ENCODE measurements at places on chromosomes 16 and 17.
A peak's percentile ranks its signal among the peaks of the same experiment; 100 is the strongest.

DNA sequence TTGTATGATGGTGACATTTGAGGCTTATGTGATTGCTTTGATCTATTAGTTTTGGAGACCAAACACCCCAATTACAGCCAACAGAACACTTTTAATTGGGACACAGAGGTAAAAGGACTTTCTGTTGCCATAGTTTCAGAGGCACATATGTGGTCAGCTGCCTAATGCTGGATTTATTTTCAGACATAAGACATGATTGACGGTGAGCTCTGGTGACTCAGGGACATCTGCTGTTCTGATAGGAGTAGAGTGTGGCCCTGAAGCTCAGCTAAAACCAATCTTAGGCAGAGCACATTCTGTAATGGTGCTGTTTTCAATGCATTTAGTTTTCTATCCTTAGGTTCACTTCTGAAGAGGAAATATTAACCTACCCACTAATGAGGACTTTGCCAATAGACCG is 247.1 kb downstream of the UTP18 start:
- no peak for DNase-seq

DNA sequence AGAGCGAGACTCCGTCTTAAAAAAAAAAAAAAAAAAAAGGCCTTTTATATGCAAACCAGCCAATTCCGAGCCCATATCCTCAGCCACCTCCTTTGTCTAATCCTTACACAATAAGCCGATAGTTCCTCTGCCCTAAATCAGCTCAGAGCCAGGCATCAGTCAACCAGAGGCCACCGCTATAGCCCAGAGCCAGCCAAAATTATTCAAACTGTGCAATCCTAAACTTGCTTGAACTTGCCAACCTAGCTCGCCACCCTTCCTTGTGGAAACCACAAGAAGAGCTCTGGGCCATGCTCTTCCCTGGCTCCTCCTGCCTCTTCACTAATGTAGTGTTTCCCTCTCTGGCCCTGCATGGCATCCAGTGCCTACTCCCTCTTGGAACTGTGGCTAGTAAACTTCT is 17.7 kb downstream of the ITGAL start:
- peak; percentile 4 for DNase-seq

DNA sequence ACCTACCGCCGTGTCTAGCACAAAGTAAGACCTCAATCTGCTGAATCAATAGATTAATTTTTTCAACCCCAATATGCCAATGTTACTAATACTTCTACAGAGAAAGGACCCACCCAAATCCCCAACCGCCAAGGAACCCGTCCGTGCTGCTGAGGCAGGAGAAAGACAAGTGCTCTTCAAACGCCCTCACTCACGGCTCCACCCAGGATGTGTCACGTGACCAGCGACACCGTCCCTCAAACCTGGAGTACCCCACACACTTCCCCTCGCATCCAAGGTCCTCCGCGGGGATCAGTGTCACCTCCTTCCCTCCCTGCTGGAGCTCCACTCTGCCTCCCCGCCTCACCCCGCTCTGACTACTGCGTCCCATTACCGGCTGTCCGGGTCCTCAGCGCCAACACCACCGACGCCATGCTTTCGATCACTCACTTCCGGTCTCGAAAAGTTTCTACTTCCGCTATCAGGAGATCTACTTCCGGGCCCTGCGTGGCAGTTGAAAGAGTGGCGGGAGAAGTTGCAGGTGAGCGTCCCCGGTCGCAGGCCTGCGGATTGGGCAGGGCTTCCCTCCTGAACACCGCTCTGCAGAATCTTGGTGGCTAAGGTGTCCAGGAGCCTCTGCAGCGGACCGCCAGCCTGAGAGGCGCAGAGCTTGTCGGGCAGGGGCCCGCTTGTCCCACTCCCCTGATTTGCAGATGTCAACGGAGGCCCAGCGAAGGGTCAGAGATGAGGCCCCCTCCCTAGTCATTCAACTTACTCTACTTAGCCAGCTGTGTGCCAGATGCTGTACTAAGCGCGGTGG is at the start of the genes EME1 and MRPL27:
Gene EME1, plus strand, starts transcription at position 472 of the 799 bp plus-strand sequence. CDS start 1,980 bp downstream, outside the sequence.
Gene MRPL27, minus strand, starts transcription at position 427 of the 799 bp plus-strand sequence. Its CDS starts 14 bp downstream, at position 413.
- peak; percentile 97 for DNase-seq

DNA sequence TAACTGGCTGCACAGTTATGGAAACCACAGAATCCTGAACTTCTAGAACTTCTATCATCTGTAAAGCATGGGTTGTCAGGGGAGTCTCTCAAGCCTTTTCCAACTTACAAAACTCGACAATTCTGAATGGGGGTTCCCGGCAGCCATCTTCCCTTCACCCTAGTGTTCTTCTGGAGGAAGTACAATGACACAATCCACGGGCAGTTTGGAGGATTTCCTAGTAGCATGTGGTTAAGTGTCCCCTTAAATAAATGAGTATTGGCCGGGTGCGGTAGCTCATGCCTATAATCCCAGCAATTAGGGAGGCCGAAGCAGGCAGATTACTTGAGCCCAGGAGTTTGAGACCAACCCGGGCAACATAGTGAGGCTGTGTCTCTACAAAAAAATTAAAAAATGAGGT is 2.1 kb downstream of the SLC16A6 start:
- DNase-seq: no peak

DNA sequence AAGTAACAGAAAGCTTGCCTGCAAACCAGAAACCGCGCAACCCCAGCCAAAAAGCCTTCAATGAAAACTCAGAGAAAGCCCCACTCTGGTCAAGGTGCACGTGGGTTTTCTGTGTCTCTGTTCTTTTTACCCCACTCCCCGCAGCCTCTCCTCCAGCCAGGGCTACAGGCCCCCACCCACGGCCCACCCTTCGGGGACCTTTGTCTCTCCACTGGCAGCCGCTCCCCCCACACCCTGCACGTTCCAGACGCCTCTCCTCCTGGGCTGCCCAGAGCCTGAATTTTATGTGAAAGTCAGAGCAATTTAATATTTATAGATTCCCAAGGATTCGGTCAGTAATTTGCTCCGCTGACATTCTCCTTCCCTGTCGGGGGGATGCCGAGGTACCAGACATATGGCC is 24.2 kb downstream of the MRM3 start:
- no peak for DNase-seq

GRCh38 chr16:64900517-64900916 is 221.3 kb downstream of the CDH11 start:
- no peak for DNase-seq

- DNase-seq: peak; percentile 51
These were observed 3.9 kb downstream of the TRPV2 start for GRCh38 chr17:16419074-16419928.

GRCh38 chr17:81000334-81000630 is 8.6 kb downstream of the CHMP6 start:
- no peak for DNase-seq

GRCh38 chr17:73343168-73343634 is 31.4 kb upstream of the CDC42EP4 start:
- peak; percentile 35 for DNase-seq

DNA sequence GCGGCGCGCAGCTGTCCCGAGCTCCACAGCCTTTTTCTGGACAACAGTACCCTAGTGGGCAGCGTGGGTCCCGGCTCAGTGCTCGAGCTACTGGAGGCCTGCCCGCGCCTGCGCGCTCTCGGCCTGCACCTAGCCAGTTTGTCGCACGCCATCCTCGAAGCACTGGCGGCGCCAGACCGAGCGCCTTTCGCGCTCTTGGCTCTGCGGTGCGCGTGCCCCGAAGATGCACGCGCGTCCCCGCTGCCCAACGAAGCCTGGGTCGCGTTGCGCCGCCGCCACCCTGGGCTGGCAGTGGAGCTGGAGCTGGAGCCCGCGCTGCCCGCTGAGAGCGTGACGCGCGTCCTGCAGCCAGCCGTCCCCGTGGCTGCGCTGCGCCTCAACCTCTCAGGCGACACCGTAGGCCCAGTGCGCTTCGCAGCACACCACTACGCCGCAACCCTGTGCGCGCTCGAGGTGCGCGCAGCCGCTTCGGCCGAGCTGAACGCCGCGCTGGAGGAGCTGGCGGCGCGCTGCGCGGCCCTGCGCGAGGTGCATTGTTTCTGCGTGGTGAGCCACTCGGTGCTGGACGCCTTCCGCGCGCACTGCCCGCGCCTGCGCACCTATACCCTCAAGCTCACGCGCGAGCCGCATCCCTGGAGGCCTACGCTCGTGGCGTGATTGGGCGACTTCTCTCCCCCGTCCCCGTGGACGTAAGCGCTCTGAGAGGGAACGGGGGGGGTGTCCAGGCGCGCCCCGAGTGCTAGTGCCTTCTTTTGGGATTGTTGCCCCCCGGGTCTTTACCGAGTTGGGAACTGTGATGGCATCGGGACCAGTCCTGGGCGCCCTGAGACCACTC is 1.2 kb upstream of the HSF4 start:
- DNase-seq: peak; percentile 49

- DNase-seq: no peak
These were observed at the start of gene ALDH3A1 for GRCh38 chr17:19747829-19748806. ALDH3A1 (minus strand) TSS chr17:19748298; CDS start chr17:19745129, 3,169 bp downstream.

- DNase-seq: no peak
These were observed 11.8 kb downstream of the MRM1 start for GRCh38 chr17:36613155-36613554.

GRCh38 chr17:8073627-8074484 is 13.7 kb downstream of the ALOX12B start:
- peak; percentile 64 for DNase-seq

DNA sequence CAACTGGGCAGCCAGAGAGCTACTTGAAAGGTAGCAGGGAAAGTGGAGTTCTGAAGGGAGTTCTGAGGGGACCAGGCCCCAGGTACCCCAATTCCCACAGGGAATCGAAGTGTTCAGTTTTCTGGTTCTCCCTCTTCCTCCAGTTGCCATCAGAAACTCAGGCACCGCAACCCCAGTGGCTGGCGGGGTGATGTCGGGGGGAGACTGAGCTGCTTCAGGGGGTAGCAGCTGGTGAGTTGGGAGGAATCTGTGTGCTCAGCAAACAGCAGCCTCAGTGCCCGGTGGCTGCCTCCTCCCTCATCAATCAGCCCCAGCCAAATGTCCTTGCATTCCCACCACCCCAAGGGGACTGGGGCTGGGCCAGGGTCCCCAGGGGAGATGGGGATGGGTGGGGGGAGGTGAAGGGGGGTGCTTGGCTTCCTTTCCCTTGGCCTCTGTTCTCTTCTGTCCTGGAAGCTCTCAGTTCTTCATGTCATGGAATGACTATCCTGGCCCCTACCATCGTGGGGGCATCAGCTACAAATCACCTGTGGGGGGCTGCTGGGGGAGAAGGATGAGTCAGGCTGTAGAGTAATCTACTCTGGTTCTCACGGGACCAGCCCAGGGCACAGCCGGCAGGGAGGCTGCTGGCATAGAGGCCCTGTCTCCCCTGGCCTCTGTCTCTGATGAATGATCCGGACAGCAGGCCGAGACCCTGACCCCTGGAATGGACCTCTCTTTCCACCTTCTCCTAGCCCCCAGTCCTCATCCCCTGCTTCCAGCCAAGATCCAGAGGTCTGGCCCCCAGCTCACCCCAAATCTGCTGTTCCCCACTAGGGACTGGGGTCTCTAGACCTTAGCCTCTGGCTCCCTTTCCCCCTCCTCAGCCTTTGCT is 2.6 kb upstream of the DNAH2 start:
- no peak for DNase-seq

- DNase-seq: no peak
These were observed 39.2 kb upstream of the MAF start for GRCh38 chr16:79639576-79640311.

DNA sequence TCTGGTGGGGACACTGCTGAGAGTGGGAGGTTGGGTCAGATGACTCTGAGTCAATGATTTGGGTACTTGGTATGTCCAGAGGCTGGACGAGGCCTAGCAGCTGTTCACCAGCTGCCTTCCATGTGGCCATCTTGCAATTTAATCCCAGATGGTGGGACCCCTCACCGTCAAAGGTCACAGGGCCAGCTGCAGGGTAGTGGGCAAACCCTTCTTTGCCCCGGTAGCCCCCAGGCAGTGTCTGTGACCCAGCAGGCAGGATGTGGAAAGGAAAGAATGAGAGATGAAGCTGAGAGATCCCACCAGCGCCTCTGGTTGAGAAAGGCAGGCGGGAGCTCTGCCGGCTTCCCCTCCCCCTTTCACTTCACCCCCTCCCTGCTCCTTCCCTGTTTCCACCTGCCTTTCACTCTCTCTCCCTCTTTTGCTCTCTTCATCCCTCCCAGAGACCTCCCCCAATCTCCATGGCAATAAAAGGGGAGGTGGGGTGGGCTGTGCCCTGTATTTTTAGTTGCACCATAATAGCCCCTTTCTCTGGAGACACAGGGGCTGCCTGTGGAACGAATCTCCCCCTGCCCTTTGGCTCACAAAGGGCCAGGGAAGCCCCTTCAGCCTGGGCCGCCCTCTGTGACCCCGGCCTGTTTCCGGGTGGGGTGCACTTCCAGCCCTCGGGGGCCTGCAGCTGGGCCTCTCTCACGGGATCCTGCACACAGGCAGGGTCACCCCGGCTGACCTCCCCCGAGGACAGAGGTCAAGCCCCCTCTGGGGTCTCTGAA is 20.2 kb downstream of the CDK5RAP3 start:
- no peak for DNase-seq
